ENCODE measurements at places on chromosomes 12 and 14. TPM values are rescaled to one million over a fixed set of nuclear protein-coding genes. Genes with fewer than 3 reads are reported as not detected.

Gene TAS2R8
- polyA plus RNA-seq = not detected

Gene LALBA
- polyA plus RNA-seq = not detected

Gene IGF1
- polyA plus RNA-seq = not detected

Gene MIP
- polyA plus RNA-seq = 0.09 TPM
